ENCODE measurements at places on chromosomes 1 and 21. TPM values are rescaled to one million over a fixed set of nuclear protein-coding genes. Genes with fewer than 3 reads are reported as not detected.

GRCh38 chr1:103367186-103367585 is 158.3 kb upstream of the RNPC3 start:
- no peak for DNase-seq

- no peak for DNase-seq
These were observed 2.2 kb downstream of the CAMK1G start for GRCh38 chr1:209585672-209586071.

DNA sequence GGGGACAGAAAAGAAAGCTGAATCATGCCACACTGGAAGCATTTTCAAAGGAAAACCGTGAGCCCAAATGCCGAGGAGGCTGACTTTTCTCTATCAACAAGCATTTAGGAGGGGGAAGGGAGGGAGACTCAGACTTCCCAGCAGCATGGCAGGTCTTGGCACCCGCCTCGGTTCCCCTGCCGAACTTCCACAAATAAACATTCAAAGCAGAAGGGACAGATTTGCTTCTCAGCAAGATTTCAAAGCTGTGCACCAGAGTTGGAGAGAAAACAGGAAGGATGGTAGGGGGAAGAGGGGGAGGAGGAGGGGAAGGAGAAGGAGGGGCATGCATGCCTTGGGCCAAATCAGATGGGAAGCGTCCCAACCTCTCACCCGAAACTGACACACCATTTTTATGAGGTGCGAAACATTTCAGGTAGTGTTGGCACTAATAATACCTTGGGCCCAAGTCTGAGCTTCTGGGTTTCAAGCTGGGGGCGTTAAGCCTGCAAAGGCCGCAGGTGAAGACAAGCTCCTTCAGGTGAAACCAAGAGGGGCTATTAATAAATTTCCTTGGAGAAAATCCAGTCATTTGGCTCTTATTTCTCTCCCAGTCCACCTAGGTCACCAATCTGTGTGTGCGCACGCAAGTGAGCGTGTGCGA is 26.4 kb downstream of the ABCA4 start:
- DNase-seq = no peak

Gene LRRC52
- total RNA-seq = not detected

Gene SMCP
- total RNA-seq = not detected
